ENCODE measurements at places on chromosomes 7 and 10. TPM values are rescaled to one million over a fixed set of nuclear protein-coding genes. Genes with fewer than 3 reads are reported as not detected.

IFIT1B gene
- total RNA-seq: not detected

EIF5AL1 gene
- 0.58 TPM for total RNA-seq

CNNM1 gene
- not detected for total RNA-seq

SVIL gene
- total RNA-seq: 429 TPM

SLC16A9 gene
- total RNA-seq: 0.42 TPM

HHEX gene
- 17.3 TPM for total RNA-seq
